ENCODE measurements at places on chromosomes 4 and X.

GRCh38 chr4:72888331-72888730 lies 181.2 kb downstream of the COX18 start:
- no peak for DNase-seq

- DNase-seq: no peak
These were observed 389.7 kb downstream of the SPRY1 start for GRCh38 chr4:123786163-123786915.

GRCh38 chr4:152523731-152524130 lies 12.2 kb downstream of the FBXW7 start:
- DNase-seq: no peak

DNA sequence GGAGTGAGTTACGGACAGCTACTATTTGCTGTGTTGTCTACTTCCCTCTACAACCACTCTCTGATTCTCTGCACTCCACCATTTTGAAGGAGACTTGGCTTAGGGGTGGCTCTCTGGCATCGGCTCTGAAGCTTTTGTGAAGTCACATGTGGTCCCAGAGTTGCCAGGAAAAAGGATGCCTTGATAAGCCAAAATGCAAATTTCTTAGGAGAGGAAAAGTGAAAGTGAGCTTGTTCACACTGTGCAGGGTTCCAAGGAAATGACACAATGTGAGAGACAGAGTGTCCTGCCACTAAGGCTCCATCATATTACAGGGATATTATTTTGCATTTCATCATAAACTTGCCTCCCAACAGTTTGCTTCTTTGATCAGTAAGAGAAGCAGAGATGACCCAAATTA lies 7.2 kb downstream of the PHOX2B start:
- no peak for DNase-seq

- DNase-seq: no peak
These were observed 353.1 kb upstream of the NR3C2 start for GRCh38 chr4:148795156-148795864.

DNA sequence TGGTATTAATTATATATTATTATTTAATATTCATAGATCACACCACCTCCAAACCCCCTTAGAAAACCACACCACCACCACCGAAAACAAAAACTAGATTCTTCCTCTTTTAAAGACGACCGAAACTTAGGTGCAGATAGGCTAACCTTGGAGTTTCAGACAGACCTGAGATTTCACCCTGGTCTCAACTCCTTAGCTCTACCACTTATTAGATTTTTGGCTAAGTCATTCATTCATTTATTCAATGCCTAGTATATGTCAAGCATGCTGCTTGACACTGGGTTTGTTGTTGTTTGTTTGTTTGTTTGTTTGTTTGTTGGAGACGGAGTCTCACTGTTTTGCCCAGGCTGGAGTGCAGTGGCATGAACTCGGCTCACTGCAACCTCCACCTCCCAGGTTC lies 9.5 kb upstream of the BMP2K start:
- no peak for DNase-seq

GRCh38 chrX:133607419-133608348 lies 192.4 kb upstream of the GPC4 start:
- no peak for DNase-seq

DNA sequence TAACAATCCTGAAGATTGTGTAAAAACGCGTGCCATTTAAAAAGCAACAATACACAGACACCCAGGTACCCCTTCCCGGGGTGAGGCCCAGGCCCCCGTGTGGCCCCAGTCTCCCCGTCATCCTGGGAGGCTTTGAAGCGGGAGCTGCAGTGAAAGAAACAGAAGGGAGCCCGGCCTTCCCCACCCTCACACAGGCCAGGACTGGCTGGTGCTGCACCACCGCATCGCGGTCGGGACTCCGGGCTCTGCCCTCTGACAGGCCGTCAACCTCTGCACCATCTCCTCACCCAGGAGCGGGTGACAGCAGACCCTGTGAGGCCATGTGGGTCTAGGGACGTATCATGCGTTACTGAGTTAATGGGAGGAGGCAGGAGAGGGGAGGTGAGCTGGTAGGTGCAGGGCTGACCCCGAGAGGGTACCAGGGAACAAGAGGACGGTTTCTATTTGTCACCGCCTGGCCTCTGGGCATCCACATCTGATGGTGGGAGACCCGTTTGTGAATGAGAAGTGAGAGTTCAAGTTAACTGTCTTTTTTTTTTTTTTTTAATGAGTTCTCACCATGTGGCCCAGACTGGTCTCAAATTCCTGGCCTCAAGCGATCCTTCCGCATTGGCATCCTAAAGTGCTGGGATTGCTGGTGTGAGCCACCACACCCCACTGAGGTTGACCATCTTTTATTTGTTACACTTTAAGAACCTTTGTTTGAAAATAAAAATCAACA lies 27.3 kb downstream of the PIGG start:
- DNase-seq: no peak

DNA sequence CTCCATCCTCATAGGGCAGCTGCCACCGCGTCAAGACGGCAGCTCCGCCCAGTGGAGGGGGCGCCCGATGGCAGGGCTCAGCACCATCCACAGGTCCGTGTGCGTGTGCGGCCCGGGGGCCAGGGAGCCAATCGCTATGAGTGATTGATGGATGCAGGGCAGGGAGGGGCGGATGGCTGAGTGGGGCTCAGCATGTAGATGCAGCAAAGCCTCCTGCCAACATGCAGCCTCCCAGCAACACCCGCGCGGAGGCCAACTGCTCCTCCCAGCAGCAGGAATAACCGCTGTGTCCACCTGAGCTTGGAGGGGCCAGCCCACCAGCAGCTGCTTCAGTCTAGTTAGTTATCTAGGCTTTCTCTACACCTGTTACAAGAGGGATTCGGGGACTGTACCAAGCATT lies 77.4 kb downstream of the MTMR1 start:
- no peak for DNase-seq

DNA sequence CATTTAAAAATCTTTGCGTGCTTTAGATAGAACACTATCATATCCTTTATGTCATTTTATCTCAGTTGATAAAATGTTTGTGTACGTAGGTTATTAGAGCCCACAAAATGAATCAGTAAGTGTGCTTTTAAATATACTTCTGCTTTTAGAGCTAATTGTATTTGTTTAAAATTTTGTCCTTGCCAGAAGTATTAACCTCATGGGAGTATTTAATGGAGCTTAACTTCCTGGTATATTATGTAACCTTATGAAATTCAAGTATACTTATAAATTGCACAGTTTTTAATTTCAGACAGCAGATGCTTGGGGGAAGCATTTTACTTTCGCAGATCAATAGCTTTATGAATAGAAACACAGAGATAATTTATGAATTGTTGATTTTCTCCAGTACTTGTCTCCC lies 90.2 kb downstream of the DIPK2B start:
- DNase-seq: peak; percentile 18

- no peak for DNase-seq
These were observed 37.4 kb upstream of the GRPEL1 start for GRCh38 chr4:7105276-7105675.

DNA sequence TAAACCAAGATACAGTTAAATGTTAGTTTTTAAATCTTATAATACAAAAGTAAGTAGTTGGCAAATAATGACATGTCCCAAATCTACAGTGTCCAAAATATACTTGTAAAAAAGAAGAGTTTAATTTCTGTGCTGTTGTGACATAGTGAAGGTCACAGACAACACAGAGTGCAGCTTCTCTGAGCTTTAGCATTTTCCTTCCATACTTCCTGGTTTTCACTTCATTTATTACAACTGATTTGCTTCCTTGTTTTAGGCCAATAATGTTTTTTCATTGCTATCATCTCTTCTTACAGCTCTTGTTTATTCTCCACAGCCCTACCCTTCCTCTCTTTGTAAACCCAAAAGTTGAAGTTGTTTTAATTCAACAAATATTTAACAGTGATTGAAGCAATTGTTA lies 132.4 kb upstream of the TET2 start:
- DNase-seq: no peak

DNA sequence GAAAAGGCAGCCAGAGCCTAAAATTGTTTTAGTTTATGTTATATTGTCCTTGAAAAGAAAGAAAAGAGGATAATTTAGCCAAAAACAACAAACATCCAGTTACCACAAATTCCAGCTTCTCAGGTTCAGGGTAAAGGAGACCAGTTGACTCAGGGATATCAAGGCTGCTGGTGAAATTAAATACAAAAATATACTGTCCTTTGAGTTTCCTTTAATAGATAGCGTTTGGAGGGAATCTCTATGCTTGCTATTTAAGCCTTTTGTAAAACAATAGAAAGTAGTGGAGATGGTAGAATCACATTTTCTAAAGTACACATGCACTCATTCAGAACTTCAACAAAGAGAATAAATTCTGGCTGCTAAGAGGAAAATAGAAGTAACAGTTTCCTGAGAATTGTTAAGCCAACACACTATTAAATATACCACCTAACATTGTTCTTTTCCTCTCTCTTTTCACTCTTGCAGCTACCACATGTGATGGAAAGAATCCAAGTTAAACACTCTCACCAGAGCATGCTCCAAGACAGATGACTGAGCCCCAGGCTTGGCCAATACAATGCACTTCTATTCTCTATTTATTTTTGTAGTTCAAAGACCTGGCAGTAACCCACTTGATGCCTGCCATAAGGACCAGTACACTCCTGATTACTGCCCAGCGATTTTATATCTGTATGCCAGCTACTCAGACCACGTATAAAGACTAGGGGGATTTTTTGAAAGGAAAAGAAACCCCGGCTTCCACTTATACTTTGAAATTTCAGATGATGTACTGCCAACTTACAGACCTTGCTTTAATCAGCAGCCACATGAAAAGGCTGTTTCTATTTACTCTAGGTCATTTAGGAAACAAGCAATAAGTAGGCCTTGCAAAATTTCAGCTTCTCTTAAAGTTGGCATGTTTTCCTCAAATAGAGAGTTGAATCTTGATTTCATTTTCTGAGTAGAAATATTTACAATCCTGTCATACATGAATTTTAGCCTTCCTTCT lies 756.9 kb downstream of the FAT4 start:
- peak; percentile 92 for DNase-seq

- peak; percentile 50 for DNase-seq
These were observed 22.7 kb downstream of the MAP9 start for GRCh38 chr4:155353923-155354540.

DNA sequence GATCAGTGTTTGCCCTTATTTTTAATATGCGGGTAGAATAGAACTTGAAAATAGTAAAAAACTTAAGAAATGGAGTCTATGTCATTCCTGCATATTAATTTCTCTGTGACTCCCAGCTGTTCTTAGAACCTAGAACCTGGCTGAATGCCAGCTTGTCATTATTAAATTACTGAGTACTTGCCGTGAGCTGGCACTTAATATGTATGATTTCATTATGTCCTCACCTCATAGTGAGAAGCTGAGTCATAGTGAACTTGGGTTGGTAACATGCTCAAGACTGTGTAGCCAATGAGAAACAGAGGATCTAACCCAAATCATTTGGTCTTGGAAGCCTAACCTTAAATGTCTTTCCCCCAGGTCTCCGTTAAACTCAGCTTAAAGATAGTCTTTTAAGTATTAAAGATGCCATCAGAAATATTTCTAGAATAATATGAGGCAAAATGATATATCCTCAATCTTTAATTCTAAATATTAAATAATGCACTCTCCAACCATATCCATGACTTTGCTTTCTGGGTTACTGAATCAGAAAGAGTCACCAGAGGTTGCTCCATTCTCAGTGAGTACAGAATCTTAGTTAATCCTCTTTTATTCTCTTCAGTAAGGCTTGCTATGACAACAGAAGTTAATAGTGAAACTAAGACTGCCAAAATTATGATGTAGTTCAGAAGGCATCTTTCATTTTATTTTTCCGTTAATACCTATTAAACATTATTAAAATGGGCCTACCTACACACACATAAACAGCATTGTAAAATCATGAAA lies 58.6 kb upstream of the TLL1 start:
- no peak for DNase-seq

GRCh38 chr4:36133658-36134057 lies 110.7 kb downstream of the ARAP2 start:
- no peak for DNase-seq

DNA sequence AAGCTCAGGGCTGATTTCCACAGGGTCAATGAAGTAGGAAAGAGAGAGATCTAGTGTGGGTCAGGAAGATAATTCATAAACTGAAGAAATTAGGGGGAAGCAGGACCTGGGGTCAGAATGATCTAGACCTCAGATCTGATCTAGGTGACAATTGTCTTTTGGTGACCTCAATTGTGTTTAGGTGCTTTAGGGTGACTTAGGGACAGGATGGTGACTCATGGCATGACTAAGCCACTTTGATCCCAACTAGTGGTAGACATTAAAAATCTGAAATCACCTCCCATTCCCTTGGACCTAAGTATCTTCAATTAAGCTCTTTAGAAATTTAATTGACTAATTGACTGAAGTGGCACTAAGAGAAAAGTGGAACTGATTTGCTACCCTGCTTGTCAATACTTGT lies 36.7 kb upstream of the GRXCR1 start:
- no peak for DNase-seq

DNA sequence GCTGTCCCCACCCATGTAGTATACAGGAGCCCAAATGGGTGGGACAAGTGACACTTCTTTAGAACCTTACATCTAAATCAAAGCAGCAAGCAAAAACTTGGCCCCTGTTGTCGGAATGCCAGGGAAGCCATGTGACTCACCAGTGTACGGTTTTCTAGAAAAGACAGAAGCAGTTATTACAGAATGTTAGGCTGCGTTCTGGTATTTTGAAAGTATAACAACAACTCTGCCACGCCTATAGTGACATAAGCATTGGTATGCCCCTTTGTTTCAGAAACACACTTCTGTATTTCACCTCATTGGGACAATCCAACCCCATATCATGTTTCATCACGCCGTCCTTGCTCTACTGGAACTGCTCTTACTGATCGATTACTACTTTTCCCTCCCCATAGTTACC lies 14.8 kb downstream of the PDHA1 start:
- no peak for DNase-seq

DNA sequence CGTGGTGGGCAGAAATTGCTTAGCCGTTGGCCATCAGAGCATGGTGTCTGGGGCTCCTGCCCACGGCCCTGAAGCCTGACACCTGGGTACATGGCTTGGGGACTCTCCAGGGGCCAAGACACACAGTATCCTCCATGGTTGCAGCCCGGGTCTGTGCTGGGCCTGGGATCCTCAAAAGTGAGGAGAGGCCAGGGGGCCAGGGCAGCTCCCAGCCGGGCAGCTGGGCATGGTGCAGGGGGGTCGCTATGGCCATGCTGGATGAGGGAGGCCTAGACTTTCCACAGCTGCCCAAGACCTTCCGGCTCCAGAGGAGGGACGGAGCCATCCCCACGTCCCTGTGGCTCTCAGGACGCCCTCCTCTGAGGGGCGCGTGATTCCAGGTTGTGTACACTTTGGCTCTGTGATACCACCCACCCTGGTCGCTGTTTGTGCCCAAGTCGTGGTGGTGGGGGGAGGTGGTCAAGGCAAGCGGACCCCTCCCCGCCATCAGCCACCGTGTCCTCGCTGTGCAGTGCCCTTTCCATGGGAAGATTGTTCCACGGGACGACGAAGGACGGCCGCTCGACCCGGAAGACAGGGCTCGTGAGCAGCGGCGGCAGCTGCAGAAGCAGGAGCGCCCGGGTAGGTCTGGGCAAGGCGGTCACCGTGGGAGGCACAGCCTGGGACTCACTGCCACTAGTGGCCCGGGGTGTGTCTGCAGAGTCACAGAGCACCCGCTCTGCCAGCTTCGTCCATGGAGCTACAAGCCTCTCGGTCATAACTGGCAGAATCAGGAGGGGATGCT lies 25.7 kb downstream of the NKX1-1 start:
- DNase-seq: no peak

- DNase-seq: peak; percentile 71
These were observed 59.2 kb upstream of the PARM1 start for GRCh38 chr4:74873545-74874301.

GRCh38 chr4:71231129-71232055 lies 107.4 kb upstream of the SLC4A4 start:
- DNase-seq: no peak

All from NCI-H2081 (cell line).